Activated CD4-positive, alpha-beta T cell treated with anti-CD3 and anti-CD28 coated beads, Interleukin-2, amount 10 ng/mL, durations not matched to agents 7 days and 5 days (primary cell): ENCODE measurements at places on chromosomes 4 and X. TPM values are rescaled to one million over a fixed set of nuclear protein-coding genes. Genes with fewer than 3 reads are reported as not detected.

Gene HTN3
- not detected for total RNA-seq

DNA sequence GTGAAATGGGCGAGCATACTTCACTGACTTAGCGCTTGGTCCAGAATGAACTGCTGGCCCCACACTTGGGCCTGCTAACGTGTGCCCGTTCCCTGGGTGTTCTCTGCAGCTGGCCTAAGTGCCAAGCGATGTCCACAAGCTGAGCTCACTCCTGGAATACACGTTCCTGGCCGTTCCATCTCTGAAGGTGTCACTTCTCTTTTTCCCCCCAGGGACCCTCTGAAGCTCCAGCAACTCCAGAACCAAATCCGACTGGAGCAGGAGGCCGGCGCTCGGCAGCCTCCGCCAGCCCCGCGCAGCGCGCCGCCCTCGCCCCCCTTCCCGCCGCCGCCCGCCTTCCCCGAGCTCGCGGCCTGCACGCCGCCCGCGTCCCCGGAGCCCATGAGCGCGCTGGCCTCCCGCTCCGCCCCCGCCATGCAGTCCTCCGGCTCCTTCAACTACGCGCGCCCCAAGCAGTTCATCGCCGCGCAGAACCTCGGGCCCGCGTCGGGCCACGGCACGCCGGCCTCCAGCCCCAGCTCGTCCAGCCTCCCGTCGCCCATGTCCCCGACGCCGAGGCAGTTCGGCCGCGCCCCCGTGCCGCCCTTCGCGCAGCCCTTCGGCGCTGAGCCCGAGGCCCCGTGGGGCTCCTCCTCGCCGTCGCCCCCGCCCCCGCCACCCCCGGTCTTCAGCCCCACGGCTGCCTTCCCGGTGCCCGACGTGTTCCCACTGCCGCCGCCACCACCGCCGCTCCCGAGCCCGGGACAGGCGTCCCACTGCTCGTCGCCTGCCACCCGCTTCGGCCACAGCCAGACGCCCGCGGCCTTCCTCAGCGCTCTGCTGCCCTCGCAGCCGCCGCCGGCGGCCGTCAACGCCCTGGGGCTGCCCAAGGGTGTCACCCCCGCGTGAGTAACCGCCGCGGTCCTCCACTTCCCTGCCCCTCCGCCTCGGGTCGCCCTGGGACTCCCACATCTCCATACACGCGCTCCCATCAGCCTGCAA lies 132.3 kb downstream of the CBR4 start:
- H3K4me1 ChIP-seq = peaks cover 12% of the 10 kb centered on the region
- H3K36me3 ChIP-seq = no peaks in the 10 kb centered on the region
- H3K27me3 ChIP-seq = peaks cover 61% of the 10 kb centered on the region
- H3K4me3 ChIP-seq = peak overlapping the region; percentile 68
- H3K27ac ChIP-seq = no peak overlapping the region
- DNase-seq = peak; percentile 17

DNA sequence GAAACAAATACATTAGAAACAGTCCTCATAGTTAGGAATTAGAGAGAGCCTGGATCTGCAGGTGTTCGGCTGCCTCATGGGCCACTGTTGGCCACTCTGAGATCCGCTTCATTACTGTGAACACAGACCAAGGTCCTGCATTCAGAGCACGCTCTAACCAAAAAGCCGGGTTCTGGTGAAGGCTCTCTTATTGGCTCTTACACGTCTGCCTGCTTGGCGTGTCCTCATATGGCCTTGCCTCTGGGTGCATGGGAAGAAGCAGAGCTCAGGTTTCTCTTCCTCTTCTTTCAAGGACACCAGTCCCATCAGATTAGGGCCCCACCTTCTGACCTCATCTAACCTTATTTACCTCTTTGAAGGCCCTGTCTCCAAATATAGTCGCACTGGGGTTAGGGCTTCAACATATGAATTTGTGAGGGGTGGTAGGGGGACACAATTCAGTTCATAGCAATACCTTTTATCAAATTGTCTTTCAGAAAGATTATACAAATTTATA lies 37.1 kb upstream of the ELF2 start:
- no peak overlapping the region for H3K4me3 ChIP-seq
- H3K27ac ChIP-seq = no peak overlapping the region
- no peaks in the 10 kb centered on the region for H3K36me3 ChIP-seq
- H3K27me3 ChIP-seq = no peaks in the 10 kb centered on the region

DNA sequence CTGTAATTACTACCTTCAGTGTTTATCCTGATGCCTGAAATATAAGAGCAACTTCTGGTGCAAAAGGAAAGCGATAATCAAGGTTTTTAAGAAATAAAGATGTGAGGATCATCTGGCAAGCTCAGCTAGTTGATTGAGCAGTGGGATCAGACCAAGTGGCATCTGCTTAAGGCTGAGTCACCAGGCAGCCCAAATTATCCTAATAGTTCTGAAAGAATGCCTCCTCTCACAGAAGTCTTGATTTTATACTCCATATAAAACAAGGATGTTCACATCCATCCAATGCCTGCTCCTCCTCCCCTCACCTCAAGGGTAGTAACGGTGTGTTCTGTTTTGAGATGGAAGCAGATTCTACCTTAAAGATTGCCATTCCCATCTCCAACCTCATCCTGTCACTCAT lies 134.5 kb upstream of the RASGEF1B start:
- H3K27me3 ChIP-seq = no peaks in the 10 kb centered on the region
- H3K27ac ChIP-seq = no peak overlapping the region
- H3K36me3 ChIP-seq = no peaks in the 10 kb centered on the region
- H3K4me3 ChIP-seq = no peak overlapping the region
- H3K4me1 ChIP-seq = peaks cover 4% of the 10 kb centered on the region

DNA sequence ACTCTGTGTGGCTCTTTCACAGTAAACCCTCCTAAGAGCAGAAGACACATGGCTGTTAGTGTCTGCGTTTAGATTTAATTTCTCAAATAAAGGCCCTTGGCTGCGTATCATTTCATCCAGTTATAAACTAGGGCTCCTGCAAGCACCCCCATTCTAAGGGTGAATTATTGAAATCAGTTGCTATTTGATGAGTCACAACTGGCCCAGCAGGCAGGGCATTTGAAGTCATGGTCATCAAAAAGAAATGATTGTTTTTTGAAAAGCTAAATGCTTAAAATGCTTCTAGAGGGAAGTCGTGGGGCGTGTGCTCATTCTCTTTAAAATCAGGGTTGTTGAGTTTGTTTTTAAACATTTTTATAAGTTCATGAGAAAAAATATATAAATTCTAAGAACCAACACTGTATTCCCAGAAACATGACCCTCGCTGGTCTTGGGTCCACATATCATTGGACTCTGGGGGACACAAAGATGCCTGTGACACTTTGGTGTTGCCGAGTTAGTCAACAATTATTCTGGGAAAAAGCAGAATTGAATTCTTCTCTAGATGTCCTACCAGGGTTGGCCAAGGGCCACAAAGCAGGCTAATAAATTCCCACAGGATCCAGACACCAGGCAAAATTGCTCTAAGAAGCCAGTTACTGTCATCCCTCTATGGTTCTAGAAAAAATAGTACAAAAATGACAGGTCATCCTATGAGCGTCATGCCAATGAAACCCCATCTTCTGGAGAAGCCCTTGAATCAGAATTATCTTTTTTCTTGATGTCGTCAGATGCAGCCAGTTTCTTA lies 99.5 kb upstream of the MYOZ2 start:
- H3K36me3 ChIP-seq = no peaks in the 10 kb centered on the region
- no peak overlapping the region for H3K4me3 ChIP-seq
- H3K4me1 ChIP-seq = peaks cover 6% of the 10 kb centered on the region

Gene SUPT20HL2
- total RNA-seq = not detected

GRCh38 chrX:129798888-129799287 lies 19.1 kb downstream of the SASH3 start:
- H3K4me1 ChIP-seq = peaks cover 17% of the 10 kb centered on the region
- no peak for DNase-seq

DNA sequence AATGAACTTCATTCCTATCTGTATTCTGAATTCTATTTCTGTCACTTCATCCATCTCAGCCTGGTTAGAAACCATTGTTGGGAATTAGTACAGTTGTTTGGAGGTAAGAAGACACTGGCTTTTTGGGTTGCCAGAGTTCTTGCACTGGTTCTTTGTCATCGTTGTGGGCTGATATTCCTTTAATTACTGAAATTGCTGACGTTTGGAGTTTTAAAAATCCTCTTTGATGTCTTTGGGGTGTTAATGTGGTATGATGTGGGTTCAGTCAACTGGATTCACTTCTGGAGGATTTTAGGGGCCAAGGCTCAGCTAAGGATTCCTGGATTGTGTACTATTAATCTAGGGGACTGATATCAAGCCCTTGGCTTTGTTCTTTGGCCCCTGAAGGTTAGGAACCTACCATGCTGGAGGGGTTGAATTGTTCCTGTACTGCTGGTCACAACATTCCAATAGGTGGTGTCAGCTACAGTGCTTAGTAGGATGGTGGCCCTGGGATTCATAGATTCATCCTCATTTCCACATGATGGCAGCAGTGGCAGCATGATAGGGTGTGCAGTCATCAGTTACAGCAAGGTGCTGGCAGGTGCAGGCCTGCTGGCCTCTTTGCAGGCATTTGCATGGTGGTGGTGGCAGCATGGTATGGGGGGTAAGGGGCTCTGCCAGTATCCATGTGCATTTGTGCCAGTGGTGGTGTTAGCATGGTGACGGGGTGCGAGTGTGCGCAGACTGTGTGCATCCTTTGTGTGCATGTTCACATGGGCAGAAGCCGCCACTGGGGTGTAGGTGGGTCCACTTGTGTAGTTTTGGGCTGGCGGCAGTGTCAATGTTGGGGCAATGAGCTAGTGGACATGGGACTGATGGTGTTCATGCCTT lies 301.3 kb downstream of the TEX13C start:
- no peaks in the 10 kb centered on the region for H3K4me1 ChIP-seq
- no peak overlapping the region for H3K4me3 ChIP-seq
- no peaks in the 10 kb centered on the region for H3K27me3 ChIP-seq
- no peaks in the 10 kb centered on the region for H3K36me3 ChIP-seq
- H3K27ac ChIP-seq = no peak overlapping the region
- no peak for DNase-seq

Gene TMEM175
- 38.6 TPM for total RNA-seq

Gene TMSB15A
- 0.52 TPM for total RNA-seq

DNA sequence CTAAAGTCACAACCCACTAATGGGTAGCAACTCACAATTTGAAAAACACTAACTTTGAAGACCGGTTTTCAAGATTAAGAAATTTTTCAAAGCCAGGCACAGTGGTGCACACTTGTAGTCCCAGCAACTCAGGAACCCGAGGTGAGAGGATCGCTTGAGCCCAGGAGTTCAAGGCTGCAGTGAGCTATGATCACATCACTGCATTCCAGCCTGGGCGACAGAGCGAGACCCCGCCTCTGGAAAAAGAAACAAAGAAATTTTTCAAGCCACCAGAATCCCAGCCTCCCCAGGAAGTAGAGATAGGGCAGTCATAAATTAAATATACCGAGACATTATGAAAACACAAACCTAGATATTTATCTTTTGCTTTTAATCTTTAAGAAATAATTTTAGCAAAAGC lies 13.0 kb downstream of the SMARCA1 start:
- DNase-seq = no peak
- H3K27ac ChIP-seq = no peak overlapping the region
- no peak overlapping the region for H3K4me3 ChIP-seq
- no peaks in the 10 kb centered on the region for H3K36me3 ChIP-seq
- no peaks in the 10 kb centered on the region for H3K27me3 ChIP-seq

DNA sequence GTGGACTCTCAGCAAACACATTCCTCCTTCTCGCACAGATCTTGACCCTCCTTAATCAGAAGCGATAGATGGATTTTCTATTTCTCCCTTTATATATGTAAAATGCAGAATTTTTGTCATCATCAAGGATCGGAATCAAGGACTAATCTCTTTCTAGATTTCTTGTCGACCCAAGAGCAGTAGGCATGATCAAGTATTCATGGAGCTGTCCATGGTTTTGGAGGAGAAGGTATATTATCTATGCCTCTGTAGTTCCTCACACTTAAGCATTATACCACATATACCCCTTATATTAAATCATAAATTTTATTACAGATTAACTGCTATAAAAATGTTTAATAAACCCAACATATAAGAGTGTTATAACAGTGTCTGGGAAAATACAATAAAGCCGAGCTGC lies 886.8 kb downstream of the NLGN4X start:
- no peaks in the 10 kb centered on the region for H3K27me3 ChIP-seq
- H3K36me3 ChIP-seq = no peaks in the 10 kb centered on the region
- DNase-seq = no peak
- no peaks in the 10 kb centered on the region for H3K4me1 ChIP-seq

- H3K27me3 ChIP-seq = no peaks in the 10 kb centered on the region
- H3K27ac ChIP-seq = no peak overlapping the region
- no peaks in the 10 kb centered on the region for H3K36me3 ChIP-seq
- H3K4me1 ChIP-seq = no peaks in the 10 kb centered on the region
- no peak for DNase-seq
Measured at GRCh38 chr4:111778543-111778942, 366.7 kb upstream of the FAM241A start.

Gene TNIP3
- 0.74 TPM for total RNA-seq

DNA sequence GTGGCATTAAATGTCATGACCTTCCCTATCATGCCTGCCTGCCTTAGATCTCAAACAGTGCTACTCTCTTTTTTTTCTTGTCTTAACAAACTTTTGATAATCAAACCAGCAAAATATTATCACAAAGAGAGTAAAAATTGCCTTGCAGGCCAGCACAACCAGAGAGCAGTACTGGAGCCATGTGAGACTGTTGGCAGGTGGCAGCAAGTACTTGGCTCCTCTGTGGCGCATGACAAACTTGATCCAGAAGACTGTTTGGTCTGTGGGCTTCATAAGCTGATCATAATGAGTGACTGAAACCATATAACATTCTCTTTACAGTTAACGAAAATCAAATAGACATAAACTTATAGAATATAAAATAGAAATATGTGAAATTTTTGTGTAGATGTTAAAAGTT lies 33.3 kb upstream of the UGT2A3 start:
- H3K36me3 ChIP-seq = no peaks in the 10 kb centered on the region
- DNase-seq = no peak
- H3K4me3 ChIP-seq = no peak overlapping the region
- H3K4me1 ChIP-seq = no peaks in the 10 kb centered on the region

DNA sequence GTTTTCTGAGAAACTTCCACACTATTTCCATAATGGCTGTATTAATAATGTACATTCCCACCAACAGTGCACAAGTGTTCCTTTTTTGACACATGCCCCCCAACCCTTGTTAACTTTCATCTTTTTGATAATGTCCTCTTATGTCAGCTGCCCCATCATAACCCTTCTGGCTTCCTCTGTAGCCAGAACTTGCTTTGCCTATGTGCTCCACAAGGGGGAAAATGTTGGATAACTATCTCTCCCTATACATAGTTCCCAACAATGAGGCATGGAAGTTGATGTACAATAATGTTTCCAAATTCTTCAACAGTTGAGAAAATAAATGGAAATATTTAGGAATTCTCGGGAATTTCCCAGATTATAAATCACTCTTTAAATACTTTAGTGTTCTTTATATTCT lies 142.9 kb downstream of the ASB9 start:
- H3K27me3 ChIP-seq = peaks cover 6% of the 10 kb centered on the region
- no peak overlapping the region for H3K27ac ChIP-seq
- DNase-seq = no peak
- no peak overlapping the region for H3K4me3 ChIP-seq
- H3K36me3 ChIP-seq = no peaks in the 10 kb centered on the region

DNA sequence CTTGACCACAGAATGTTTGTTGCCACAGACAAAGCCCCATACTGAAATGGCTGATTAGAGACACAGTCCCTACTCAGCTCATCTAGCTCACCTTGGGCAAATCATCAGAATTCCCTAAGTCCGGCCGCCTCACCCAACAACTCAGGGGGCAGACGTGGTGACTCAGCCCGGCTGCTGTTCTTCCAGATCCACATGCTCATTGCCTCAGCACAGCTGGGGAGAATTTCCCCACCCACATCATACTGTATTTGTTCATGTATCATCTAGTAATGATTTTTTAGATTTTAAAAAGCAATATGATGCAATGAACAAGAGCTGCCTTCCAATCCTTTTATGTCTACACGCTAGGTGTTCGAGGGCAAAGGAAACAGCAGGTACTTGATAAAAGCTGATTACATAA lies 333.8 kb upstream of the TENM3 start:
- no peaks in the 10 kb centered on the region for H3K36me3 ChIP-seq
- H3K27me3 ChIP-seq = no peaks in the 10 kb centered on the region
- no peaks in the 10 kb centered on the region for H3K4me1 ChIP-seq
- no peak overlapping the region for H3K27ac ChIP-seq
- no peak overlapping the region for H3K4me3 ChIP-seq
